ENCODE measurements at places on chromosomes 3 and 15. TPM values are rescaled to one million over a fixed set of nuclear protein-coding genes. Genes with fewer than 3 reads are reported as not detected.

Gene CHRNA7
- total RNA-seq: 7.3 TPM

Gene ISL2
- not detected for total RNA-seq

Gene PPP1R2
- total RNA-seq: 74.8 TPM

Gene ARPIN
- 16.3 TPM for total RNA-seq

Gene PRRT3
- 5.5 TPM for total RNA-seq

Gene SCAANT1
- total RNA-seq: not detected

Gene TRPM1
- not detected for total RNA-seq

Gene MOBP
- total RNA-seq: 0.73 TPM

Gene ARL14
- not detected for total RNA-seq

Gene CELSR3
- total RNA-seq: 37.4 TPM

Gene EFCC1
- total RNA-seq: 1.6 TPM

Gene RIOX2
- total RNA-seq: 22.0 TPM

Gene SLC15A2
- 15.2 TPM for total RNA-seq

Gene CCK
- 2.4 TPM for total RNA-seq

Gene TNIK
- total RNA-seq: 74.9 TPM

Gene HTR3E
- total RNA-seq: not detected

Gene NR2F2
- 22.8 TPM for total RNA-seq

Gene SLC38A3
- total RNA-seq: 6.2 TPM

Gene CPNE9
- total RNA-seq: 4.4 TPM

Gene SYNPR
- 6.1 TPM for total RNA-seq

Gene TXNRD3
- 13.2 TPM for total RNA-seq

Gene MAN2C1
- 97.6 TPM for total RNA-seq

Gene NR1I2
- total RNA-seq: 0.36 TPM

Gene COX5A
- total RNA-seq: 37.8 TPM

Gene IL17RC
- total RNA-seq: 12.8 TPM

Gene CXCR6
- not detected for total RNA-seq

Gene ROPN1
- not detected for total RNA-seq

Gene COL8A1
- 1.1 TPM for total RNA-seq

Gene LMAN1L
- total RNA-seq: 0.09 TPM
